ENCODE measurements at places on chromosomes 1 and 21.
A peak's percentile ranks its signal among the peaks of the same experiment; 100 is the strongest.

- no peak for DNase-seq
These were observed 452.4 kb downstream of the PTPRU start for GRCh38 chr1:29688471-29689365.

DNA sequence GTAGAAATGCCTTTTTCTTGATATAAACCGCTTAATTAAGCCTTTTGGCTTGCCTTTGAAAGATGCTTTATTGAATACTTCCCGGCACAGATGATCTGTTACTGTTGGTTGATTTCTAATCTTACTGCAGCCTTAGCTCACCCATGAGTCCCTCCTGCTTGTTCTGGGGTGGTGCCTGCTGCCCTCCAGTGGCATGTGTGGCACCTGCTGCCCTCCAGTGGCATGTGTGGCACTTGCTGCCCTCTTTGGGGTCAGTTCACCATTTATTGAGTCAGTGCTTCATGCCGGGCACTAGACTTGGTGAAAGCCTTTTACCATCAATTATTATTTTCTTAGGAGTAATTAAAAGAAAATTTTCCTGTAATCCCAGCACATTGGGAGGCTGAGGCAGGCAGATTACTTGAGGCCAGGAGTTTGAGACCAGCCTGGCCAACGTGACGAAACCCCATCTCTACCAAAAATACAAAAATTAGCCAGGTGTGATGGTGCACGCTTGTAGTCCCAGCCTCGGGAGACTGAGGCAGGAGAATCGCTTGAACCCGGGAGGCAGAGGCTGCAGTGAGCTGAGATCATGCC is 54.3 kb downstream of the ADARB1 start:
- peak; percentile 42 for DNase-seq

DNA sequence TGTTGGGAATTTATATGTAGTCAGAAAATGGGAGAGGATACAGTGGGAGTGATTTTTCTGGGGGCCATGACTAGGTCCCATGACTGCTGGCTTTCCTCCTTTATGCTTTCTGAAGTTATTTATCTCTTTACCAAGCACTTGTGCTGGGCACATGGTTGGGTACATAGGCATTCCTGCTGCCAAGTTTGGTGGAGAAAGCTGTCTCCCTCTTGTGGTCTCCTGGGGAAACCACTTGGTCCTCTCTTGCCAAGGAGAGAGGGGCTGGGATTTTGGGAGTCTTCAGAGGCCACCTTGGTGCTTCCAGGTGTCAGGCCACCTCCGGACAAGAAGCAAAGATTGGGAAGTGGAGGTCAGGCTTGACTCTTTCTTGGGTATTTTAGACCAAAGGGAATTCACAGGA is 120.2 kb upstream of the KCNE2 start:
- no peak for DNase-seq

- no peak for DNase-seq
These were observed 73.5 kb upstream of the LRRC7 start for GRCh38 chr1:69494221-69494620.

GRCh38 chr1:233319272-233319671 is 8.3 kb upstream of the MAP3K21 start:
- DNase-seq: no peak

DNA sequence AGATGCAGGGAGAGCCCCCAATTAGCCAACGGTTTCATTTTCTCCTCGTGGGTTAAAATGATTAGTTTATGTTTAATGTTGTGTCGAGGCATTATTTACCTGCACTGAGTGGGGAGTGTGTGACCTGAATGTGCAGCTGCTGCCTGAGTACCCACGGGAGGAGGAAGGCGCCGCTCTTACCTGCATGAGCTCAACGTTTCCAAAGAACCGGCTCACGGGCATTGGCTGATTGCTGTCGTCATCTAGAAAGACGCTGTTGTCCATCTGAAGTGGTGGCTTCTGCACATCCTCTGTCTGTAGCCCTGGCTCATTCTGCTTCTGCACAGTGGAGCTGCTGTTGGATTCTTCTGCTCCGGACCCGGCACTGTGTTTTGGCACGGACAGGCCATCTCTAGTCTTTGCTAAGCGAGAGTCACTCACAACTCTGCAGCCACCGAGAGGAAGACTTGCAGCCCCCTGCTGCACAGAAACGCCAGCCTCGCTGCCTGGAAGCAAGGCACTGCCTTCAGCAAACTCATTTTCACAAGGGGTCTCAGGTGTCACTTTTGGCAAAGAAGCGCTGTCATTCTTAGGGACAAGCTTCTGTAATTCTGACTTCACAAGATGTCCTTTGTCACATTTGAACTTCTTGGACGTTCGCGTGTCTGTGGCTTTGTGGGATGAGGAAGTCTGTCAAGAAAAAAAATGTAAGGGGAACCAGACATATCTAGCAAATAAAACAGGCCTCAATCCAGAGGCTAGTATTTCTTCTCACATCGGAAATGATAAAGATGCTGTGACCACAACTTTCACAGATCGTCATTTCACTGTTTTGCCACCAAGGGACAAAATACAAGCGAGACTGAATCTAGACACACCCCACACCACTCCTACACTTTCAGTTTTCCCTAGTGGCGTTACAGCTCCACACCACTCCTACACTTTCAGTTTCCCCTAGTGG is 9.4 kb downstream of the C1orf174 start:
- no peak for DNase-seq

GRCh38 chr21:44262338-44263056 is 800 bp upstream of the DNMT3L start:
- DNase-seq: no peak

DNA sequence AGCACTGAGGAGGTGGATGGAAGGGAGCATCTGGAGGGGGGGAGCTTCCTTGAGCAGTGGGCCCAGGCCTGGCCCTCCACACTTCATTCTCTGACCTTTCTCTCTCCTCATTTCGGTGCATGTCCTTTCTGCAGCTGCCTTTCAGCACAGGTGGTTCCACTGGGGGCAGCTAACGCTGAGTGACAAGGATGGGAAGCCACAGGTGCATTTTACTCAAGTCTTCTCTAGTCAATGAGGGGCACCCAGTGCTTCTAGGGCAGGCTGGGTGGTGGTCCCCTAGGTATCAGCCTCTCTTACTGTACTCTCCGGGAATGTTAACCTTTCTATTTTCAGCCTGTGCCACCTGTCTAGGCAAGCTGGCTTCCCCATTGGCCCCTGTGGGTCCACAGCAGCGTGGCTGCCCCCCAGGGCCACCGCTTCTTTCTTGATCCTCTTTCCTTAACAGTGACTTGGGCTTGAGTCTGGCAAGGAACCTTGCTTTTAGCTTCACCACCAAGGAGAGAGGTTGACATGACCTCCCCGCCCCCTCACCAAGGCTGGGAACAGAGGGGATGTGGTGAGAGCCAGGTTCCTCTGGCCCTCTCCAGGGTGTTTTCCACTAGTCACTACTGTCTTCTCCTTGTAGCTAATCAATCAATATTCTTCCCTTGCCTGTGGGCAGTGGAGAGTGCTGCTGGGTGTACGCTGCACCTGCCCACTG is 43.2 kb downstream of the YARS1 start:
- no peak for DNase-seq

DNA sequence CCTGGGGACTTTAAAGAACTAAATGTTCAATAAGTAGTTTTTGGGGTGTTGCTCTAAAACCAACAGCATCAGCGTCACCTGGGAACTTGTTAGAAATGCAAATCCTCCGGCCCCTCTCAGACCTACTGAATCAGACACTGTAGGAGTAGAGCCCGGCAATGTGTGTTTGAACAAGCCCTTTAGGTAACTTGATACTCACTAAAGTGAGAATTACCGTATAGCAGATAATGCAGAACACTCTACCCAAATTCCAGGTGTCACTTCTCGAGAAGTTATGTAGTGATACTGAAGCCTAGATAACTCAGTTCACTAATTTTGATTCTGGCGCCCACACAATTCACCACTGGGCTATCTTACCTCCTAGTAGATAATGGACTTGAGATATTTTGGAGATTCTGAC is 3.7 kb upstream of the DPT start:
- DNase-seq: no peak

GRCh38 chr1:89844241-89844807 is 23.5 kb downstream of the LRRC8D start:
- DNase-seq: peak; percentile 29

GRCh38 chr1:10386761-10387676 is 11.8 kb upstream of the PGD start:
- no peak for DNase-seq

DNA sequence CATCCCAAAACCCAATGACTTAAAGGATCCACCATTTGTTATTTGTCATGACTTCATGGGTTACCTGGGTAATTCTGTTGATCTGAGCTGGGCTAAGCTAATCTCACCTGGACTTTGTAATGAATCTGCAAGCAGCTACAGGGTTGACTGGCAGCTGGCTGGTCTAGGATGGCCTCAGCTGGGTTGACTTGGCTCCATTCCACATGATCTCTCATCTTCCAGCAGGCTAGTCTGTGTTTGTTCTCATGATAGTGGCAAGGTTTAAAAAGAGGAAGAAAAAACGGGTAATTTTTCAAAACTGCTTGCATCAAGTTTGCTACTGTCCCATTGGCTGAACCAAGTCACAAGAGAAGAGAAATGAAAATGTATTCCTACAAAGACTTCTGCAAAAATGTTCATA is 24.8 kb upstream of the ZMYM4 start:
- DNase-seq: no peak

GRCh38 chr1:161733526-161733925 is 12.2 kb downstream of the FCRLB start:
- no peak for DNase-seq

DNA sequence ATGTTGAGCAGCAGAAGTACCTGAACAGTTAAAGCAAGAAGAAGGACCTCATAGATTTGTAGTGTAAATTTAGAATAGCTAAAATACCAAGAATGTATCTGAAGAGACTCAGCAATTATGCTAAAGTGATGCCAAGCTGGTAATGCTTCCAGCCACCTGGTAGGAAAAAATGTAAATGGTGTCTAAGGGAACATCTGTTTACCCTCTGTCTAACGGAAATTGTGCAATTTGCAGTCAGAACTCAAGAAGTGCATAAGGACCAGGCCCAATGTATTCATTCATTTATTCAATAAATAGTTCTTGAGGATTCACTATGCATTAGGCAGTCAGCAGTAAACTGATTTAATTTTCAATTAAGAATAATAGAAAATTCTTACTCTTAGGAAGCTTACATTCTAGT is 116.0 kb upstream of the ADGRL4 start:
- DNase-seq: no peak

DNA sequence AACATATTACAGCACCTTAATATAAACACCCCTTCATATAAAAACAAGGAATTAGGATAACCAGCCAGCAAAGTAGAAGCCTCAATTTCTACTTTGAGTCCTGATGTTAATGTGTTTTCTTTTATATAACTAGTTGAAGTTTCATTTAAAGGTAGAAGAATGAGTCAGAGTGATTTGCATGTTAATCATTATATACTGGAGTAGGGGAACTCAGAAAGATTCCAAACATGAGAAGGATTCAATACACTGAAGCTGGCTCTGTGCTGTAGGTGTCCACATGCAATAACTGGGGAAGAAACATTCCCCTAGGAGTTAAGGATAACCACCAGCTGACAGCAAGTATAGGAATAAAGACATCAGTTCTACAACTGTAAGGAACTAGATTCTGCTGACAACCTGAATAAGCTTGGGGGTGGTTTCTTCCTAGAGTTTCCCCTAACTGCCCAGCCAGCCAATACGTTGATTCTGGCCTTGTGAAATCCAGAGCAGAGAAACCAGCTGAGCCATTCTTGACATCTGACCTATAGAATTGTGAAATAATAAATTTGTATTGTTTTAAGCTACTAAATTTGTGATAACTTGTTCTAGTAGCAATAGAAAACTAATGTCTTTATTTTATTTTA is 33.4 kb upstream of the RNPC3 start:
- DNase-seq: no peak

- DNase-seq: no peak
These were observed 127.2 kb upstream of the GREM2 start for GRCh38 chr1:240739139-240739538.

DNA sequence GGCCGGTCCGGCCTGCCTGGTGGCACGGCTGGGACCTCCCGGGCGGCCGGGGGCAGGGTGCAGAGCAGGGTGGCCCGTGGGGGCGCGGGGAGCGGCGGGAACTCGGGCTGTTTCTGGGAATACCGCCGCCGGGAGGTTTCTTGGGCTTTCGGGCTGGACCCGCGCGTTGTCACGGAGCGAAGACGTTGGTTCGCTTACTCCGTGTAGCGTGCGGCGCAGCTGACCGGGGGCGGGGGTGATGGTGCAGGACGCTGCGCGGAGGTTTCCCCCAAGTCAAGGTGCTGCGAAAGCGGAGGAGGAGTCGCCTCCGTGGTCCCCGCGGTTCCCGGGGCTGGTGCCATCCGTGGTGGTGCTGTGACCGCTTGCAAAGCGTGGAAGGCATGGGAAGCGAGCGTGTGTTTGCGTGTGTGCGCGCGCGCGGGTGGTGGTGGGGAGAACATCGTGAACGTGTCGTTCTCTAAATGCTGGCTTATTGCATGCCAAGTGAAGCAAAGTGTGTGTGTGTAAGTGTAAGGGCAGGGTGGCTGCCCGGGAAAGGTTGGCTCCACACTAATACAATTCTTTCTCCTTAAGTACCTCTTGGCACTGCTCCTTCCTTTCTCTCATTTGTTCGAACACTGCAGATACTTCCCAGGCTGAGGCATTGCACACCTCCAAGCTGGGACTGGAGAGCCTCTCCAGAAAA is 1.1 kb downstream of the RYR2 start:
- DNase-seq: no peak

- DNase-seq: no peak
These were observed 20.0 kb upstream of the CNN3 start for GRCh38 chr1:94946886-94947285.

DNA sequence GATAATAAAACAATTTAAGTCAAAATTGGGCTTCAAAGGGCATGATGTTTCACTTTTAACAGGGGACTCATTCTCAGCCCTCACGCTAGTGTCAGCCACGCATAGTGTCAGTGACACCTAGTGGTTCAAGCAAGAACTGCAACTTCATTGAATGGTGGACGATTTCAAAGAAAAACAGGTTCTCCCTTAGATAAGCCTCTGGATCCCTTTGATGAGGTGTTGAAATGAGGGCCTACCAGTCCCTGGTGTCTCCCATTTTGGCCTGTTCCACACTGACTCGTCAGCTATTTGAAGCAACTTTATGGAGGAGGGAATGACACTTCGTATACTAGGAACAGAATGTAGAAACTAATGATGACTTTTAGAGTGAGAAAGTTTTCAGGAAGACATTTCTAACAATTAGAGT is 56.2 kb downstream of the FCRL5 start:
- DNase-seq: peak; percentile 17

DNA sequence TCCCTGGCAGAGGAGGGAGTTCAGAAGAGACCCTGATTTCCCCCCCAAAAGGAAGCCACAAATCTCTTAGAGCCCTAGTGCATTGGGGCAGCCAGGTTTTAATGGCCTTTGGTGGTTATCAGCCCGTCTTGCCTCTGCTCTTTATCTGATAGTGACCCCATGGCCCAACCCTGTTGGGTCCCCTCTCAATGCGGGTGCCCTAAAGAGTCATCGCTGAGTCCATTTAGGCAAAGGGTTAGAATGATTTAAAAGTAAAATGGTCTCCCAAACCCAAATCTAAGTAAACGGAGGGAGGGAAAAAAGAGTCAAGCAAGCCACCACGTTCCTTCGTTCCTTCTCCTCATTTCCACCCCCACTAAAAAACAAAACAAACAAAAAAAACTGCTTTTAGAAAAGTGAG is 164.0 kb downstream of the RUNX1 start:
- DNase-seq: no peak
